COR-L47 (cell line): ENCODE measurements at places on chromosomes 7 and 10.

DNA sequence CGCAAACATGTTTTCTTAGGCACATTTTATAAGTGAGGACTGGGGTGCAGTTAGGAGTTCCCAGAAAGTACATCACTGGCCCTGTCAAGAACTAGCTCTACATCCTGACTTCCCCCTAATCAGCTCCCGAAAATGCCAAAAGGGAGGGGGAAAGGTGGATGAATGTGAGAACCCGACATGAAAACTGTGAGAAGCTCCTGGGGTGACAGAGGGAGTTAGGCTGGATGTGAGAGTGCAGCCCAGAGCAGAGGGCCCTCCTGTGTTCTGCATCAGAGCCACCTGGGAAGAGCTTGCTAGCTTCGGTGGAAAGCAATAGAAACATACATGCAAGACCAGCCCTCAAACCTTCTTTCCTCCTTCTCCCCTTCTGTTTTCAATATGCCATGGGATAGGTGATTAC lies 30.5 kb upstream of the SEM1 start:
- no peak for DNase-seq

- DNase-seq, result peak; percentile 68
Measured at GRCh38 chr7:117169907-117170306, 153.0 kb downstream of the WNT2 start.

DNA sequence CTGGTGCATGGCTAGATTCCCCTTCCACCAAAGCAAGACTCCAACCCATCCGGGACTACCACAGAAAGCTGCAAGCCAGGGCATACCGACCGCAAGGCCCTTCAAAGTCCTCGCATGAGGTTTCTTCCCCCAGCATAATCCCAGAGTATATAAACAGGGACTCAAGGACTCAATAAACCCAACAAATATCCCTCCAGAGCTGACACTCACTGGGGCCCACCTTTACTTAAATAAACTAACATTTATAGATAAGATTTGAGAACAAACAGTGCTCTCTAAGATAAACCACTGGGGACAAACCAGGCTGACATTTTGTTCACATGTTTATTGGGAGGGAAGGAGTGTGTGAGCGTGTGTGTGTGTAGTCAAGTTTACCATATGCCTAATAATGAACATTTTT lies 138.2 kb downstream of the ADAM12 start:
- no peak for DNase-seq

- no peak for DNase-seq
Measured at GRCh38 chr7:26348234-26348851, 56.7 kb downstream of the SNX10 start.

GRCh38 chr7:130845581-130846085 lies 111.6 kb upstream of the KLF14 start:
- DNase-seq, result no peak

- no peak for DNase-seq
Measured at GRCh38 chr7:116028787-116029186, 1.8 kb downstream of the TFEC start.

GRCh38 chr7:131354390-131354789 lies 26.7 kb downstream of the MKLN1 start:
- no peak for DNase-seq

DNA sequence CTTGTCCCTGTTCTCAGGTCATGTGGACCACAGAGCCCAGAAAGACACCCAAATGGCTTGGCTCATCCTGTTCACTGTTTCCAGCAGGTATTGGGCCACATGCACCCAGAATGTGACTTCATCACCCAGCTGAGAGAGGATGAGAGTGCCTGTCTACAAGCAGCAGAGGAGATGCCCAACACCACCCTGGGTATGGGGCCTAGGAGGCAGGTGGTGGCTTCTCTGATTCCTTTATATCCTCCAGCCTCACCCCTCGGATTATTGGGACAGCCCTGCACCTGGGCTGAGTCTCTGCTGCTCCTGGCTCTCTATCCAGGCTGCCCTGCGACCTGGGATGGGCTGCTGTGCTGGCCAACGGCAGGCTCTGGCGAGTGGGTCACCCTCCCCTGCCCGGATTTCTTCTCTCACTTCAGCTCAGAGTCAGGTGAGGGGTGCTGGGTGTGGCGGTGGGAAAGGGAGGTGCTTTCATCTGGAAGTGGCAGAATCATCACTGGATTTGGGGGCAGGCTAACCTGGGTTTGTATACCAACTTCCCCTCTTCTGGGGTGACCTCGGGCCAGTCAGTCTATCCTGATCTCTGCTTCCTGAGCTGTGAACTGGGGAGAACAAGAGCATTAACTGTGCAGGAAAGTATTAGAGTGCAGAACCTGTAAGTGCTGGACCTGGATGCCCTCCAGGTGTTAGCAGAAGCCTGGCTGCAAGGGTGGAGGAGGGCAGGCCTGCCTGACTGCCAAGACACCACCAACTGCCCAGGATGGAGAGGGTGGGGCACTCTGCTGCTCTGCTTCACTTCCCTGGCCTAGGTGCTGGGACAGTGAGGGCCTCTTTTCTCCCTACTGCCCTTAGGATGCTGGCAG lies 5.2 kb downstream of the GHRHR start:
- no peak for DNase-seq

GRCh38 chr10:119515511-119516045 lies 26.9 kb downstream of the RGS10 start:
- DNase-seq, result no peak

DNA sequence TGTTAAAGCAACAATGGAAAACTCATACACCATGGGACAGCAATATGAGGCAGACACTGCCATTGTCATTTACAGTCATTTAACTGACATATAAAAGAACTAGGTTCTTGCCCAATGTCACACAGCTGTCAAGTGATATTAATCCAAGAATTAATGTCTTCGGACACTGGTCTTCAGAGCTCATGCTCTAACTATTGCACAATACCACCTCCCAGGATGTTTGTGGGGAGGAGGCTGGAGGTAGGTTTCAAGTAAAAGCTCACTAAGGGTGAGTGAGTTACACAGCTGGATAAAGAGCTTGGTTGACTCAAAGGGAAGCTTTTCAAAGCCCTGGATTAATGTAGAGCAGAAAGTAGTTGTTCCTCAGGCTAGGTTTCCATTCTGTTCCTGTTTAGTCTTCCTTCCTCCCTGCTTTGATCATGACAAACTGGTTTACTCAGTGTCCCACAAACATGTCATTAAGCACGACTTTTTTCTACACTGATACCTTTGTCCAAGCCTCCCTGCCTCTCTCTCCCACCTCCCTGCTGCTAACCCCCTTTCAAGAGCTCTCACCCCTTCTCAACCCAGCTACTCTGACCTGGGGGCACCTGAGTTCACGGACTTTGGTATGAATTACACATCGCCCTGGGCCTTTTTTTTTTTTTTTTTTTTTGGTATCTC lies 987 bp upstream of the EXOC6 start:
- no peak for DNase-seq

DNA sequence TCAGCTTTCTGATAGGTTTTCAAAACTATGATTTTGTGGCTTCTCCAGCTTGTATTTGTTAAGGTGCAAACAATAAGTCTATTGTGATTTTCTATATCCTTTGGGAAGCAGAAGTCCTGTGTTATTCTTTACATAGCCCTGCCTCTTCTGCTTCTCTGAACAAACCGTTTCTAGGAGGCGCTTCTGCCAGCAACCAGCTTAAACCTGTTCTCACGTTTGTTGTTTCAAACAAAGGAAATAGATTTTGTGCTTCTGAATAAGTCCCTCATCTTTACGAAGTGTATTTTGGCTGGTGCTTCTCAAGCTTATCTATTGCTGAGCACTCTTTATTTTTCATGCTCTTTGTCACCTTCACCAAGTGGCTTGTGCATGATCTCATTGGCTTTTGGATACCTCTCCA lies 61.0 kb downstream of the VTI1A start:
- DNase-seq, result no peak

DNA sequence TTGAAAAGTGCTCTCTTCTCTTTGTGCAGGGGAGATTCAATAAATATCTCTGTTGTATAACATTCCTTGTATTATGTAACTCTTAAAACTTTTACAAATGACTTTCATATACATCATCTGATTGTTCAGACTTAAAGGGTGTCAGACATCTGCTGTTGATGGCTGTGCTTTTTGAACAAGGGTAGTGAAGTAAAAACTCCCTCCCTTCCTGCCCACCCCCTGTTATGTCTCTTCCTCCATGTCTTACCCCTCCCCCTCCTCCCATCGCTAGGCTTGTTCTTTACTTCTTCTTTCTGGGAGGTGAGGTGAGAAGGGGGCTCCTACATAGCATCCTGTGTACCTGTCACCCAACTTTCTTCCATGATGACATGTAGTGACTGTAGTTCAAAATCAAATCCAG lies 23.4 kb upstream of the ABCB4 start:
- DNase-seq, result no peak

- no peak for DNase-seq
Measured at GRCh38 chr10:71465551-71466252, 69.0 kb downstream of the CDH23 start.

- no peak for DNase-seq
Measured at GRCh38 chr10:130558746-130559546, 422.8 kb downstream of the GLRX3 start.

- DNase-seq, result no peak
Measured at GRCh38 chr7:30201161-30201666, 66.4 kb downstream of the MTURN start.

DNA sequence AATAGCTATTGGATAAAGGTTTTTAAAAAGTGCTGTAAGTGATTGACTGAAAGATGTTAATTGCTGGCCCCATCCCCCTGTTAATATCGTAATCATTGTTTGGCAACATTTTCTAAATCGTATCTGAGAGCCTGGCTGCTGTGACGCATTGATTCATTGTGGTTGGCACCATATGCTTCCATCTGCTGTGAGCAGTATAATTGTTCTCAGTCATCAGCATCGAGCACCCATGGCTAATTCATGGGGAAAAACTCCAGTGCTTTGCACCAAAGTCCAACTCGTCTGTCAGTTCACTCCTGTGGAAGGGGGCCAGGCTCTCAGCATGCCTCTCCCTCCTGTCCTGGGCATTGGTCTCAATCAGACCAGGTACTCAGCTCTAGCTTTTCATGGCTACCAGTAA lies 205.2 kb downstream of the STK31 start:
- no peak for DNase-seq

DNA sequence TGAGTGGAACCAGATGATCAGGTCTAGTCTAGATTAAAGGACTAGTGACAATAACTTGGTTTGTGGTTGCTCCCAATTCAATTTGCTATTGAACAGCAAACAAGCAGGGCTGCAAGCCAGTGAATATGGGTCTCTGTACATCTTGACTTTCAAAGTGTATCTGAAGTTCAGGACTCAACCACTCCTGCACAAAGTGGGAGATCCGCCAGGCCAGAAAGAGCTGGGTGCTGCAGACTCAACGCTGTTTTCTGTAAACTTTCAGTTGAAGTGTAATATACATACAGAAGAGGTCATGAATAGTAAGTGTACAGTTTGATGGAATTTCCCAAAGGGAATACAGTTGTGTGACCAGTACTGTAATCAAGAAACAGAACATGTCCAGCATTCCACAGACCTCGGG lies 416.6 kb downstream of the RPS24 start:
- DNase-seq, result no peak

GRCh38 chr10:85786401-85786899 lies 580.1 kb downstream of the GRID1 start:
- DNase-seq, result no peak

DNA sequence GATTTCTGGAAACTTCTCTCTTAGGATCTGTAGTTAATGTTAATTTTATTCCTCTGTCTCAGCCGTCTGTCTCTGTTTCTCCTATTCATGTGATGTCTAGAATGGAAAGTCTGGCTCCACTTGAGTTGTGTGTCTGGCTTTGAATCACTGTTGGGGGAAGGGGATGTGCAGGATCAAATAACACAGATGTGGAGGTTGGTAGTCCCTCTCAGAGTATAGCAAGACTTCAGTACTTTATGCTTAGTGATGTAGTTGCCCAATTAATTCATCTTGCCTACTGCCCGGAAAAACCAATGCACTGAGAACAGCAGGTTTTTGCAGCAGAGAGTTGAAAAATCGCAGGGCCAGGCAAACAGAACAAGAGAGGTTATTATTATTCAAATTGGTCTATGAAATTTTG lies 79.2 kb downstream of the PHTF2 start:
- no peak for DNase-seq
